HEK293T (cell line): ENCODE measurements at places on chromosomes 3 and 15.

DNA sequence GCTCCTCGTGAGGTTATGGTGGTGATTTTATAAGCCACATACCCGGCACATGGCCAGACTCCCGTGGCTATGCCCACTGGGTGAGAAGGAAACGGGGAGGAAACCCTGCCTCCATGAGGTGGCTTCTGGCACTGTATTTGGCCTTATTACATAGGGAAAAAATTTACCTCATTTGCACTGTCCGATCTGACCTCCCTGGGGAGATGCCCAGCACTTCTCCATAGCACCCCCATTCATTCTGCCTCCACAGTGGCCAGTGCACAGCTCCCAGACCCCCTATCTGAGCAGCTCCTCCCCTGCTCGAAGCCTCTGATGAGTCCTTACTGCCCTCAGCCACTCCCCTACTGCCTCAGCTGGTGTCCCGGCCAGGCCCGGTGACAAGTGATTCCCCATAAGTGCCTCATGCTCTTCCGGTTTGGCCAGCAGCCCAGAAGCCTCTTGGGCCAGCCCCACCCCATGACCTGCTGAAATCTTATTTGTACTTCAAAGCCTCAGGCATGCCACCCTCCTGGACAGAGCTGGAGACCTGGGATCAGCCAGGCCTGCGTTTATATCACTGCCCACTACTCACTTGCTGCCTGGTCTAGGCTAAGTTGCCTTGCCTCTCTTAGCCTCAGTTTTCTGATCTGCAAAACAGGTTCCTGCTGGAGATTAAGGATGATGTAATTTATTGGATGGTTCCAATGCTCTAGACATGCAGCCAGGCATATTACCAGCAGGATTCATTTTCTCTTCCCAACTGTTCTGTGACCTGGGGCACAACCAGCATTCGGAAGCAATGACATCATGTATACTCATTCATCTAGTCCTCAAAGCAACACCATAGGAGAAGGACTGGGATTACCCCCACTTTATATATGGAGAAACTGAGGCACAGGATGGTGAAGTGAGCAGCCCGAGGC lies 30.6 kb upstream of the SLC6A6 start:
- DNase-seq, result peak; percentile 50

DNA sequence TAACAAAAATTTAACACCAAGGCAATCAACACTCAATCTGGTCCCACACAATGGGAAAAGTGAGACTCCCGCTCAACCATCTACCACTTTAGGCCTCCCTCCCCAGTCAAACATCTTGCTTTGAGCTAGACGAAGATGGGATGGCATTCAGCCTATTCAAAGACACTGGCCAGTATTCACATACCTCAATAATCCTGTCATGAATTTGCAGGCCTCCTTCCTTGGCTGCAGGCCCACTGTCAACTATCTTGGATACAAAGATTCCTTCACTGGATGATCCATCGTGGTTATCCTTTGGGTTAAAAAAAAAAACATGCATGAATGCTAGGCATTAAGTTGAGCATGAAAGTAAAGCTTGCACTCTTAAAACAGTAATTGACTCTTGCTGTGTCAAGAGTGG lies 22.6 kb downstream of the PDZRN3 start:
- no peak for DNase-seq

DNA sequence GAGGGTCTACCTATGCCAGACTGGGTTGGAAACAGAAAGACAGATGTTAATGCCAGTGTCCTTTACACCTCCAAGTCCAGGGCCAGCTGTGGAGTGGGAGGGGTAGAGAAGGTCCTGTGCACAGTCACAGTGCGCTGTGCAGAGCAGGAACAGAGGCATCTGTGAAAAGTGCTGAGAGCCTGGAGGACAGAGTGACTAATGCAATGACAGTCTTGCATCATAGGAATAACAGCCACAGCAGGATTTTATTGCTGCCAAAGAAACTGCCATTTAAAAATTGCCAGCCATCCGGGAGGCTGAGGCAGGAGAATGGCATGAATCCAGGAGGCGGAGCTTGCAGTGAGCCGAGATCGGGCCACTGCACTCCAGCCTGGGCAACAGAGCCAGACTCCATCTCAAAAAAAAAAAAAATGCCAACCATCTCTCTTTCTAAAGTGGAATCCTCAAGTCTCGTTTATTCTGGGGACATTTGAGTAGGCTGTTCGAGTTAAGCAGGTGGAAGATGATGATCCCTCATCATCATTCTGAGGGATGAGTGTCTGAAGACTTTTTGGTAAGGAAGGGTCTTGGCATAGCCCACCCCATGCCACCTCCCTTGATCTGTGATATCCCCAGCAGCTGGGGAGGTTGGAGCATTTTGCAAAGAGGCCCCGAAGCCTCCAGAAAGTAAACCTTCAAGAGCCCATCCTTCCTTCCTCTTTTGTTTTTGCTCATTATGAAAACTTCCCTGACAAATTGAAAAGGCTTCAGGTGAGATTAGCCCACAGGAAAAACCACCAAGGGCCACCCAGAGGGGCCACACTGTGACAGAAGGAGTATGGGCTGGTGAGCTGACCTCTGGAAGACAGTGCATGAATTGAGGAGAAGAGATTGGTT lies 7.7 kb downstream of the CCR2 start:
- DNase-seq, result no peak

DNA sequence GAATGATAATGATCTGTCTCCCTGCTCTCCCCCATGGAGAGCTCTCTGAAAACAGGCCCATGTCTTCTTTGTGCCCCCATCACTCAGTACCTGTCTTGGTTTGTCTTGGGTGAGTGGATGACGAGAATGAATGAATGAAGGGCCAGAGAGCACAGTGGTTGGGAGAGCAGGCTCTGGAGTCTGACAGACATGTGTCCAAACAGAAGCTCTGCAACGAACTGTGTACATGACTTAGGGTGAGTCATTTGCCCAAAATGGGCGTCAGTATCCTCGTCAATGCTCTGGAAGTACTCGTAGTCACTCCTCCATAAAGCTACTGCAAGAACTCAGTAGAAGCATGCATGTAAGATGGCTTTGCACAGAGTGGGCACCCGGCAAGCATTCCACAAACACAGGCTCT lies 170.2 kb upstream of the TLE3 start:
- no peak for DNase-seq

- DNase-seq, result no peak
Measured at GRCh38 chr3:187808527-187808895, 63.2 kb upstream of the BCL6 start.

DNA sequence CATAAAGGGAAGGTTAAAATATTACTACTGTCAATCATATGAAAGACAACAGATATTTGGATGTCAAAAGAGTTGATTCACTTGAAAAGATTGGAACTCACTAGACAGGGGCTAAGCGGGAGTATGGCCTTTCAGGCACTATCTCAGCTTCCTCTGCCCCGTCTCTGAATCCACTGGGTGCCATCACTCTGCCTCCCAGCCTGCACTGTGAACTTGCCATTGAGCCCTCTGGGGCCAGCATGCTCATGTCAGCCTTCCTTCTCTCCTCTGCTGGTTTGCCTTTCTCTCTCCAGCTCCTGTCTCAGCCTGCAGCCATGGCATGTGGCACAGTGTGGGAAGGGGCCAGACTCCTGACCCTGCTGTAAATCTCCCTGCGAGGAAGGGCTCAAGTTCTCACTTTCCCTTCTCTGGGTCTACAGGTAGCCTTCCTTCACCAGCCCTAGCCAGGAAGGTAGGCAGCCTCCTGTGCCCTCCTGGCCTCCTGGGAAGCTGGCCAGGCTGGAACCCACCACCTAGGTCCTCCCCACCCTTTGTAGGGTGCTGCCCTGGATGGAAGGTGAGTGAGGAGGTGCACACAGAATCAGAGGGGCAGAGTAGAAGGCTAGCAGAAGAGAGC lies 54.0 kb upstream of the SLCO2A1 start:
- DNase-seq, result no peak

DNA sequence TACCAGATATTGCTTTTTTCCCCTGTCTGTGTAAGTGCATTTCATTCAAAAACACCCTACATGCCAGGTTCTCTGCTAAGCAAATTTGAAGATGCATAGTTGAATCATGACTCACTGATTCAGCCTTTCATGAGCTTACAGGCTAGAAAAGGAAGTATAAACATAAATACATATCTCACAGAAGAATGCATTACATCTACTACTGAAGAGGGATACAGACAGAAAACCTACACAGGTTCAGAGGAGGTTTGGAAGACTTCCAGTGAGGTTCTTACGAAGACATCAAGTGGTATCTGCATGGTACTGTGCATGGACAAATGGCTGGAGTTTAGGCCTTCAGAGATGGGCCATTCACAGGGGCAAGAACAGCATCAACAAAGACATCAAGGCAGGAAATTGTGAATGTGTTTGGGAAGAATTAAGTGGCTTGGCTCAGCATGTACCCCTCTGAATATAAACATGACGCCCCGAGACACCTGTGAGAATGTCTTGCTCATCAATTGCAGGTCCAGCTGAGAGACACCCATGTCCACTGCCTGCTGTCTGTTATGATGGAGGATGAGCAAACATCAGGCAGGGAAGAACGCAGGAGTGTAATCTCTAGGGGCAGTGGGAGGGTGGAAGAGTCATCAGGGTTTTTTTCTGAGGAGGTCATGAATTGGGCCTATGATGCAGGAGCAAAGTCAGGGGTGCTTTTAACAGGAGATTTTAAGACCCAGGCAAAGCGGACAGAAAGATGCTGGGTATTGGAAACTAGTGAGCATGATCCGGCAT lies 105.1 kb upstream of the GALNT15 start:
- DNase-seq, result no peak

GRCh38 chr15:41183581-41183980 lies 47.0 kb downstream of the EXD1 start:
- DNase-seq, result no peak

DNA sequence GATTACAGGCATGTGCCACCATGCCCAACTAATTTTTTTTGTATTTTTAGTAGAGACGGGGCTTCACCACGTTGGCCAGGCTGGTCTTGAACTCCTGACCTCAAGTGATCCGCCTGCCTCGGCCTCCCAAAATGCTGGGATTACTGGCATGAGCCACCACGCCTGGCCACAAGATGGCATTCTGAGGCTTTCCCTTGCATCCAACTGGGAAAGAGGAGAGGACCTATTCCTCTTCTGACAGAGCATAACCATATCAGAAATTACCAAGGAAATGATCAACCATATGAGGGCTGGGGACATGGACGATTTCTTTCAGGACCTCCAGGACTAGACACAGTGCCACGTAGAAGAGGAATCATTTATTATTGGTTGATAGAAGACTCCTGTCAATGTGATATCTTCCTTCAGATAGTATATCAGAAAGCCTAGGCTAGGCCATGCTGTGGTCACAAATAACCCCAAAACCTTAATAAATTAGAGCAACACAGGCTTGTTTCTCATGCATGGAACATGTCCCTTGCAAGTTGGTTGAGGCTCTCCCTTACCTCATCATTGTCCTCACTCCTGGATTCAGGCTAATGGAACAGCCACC lies 372.3 kb upstream of the IL12A start:
- peak; percentile 32 for DNase-seq

- no peak for DNase-seq
Measured at GRCh38 chr3:106380232-106380631, 511.4 kb upstream of the CBLB start.

DNA sequence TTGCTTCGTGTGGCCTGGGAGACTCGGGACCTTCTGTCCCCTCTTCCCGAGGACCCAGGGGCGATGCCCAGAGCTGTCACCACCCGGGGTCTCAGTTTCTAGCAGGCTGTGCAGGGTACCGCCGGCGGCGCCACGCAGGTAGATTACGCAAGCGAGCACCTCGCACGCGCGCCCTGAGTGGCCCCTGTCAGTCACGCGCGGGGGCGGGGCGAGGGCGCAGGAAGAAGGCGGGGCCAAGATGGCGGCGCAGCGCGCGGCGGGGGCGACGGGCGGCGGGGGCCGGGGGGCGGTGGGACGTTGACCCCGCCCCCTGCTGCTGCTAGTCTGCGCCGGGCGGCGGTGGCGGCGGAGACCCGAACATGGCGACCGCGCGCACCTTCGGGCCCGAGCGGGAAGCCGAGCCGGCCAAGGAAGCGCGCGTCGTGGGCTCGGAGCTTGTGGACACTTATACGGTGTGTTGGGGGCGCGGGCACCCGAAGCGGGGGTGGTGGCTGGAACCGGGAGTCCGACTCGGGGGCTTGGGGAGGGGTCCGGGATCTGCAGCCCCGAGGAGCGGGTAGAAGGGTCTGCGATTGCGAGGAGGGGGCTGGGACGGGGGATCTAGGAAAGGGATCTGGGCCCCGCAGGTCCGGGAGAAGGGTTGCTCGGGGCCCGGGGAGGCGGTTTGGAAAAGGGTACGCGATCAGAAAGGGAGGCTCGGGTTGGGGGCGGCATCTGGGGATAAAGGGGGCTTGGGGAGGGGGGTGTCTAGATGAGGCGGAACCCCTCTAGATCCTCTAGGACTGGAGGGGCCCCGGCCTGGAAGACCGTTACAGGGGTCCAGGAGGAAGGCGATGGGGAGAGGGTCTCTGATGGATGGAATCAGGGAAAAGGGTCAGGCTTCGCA lies at the start of gene NISCH:
NISCH (plus strand) TSS at position 322 of the 886 bp plus-strand sequence; CDS start at position 360, 38 bp downstream.
- peak; percentile 92 for DNase-seq

DNA sequence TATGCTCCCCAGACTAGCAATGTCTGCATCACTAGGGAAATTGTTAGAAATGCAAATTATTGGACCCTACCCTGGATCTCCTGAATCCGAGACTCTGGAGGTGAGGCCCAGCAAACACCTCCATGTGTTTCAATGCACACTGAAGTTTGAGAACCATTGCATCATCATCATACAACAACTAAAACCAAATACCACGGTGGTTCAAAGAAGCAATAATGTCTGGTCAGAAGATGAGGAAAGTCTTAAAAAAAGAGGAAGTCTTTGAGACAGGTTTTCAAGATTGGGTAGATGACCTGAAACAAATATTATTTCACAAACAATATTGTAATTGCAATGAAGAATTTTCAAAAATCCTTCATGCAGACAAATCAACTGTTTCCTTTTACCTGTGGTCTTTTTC lies 60.3 kb upstream of the TRA2B start:
- DNase-seq, result no peak

DNA sequence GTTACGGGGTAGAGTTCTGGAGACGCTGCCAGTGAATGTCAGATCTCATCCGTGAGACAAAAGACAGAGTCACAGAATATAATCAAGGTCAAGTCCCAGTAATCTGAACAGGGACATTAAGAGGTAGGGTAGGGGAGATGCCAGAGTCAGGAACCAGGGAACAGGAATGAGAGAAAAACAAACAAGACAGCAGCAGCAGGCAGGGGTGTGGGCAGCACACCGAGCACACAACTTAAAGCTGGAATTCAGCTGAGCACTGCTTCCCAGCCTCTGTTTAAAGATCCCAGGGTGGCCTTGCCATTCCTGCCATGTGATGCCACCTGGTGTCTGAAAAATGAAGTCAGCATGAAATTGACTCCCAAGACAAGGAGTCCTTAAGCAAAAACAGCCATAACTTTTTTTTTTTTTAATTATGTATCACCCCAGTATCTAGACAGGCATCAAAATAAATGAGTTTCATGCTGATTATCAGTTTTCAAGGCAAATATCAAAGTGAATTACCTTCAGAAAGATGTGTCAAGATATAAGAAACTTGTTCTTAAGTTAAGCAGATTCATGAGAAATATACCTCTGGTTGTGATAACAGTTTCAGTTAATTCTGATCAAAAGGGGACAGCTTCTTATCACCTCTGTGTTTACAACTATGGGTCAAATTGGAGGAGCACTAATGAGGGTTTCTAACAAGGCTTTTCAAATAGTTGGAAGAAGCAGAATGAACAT lies 203.7 kb downstream of the SLC9A9 start:
- peak; percentile 73 for DNase-seq
